ENCODE measurements at places on chromosomes 13 and 19.

GRCh38 chr13:47277774-47278173 lies 380.9 kb upstream of the HTR2A start:
- no peak for DNase-seq

GRCh38 chr19:50897191-50897607 lies 14.0 kb downstream of the KLK4 start:
- no peak for DNase-seq

DNA sequence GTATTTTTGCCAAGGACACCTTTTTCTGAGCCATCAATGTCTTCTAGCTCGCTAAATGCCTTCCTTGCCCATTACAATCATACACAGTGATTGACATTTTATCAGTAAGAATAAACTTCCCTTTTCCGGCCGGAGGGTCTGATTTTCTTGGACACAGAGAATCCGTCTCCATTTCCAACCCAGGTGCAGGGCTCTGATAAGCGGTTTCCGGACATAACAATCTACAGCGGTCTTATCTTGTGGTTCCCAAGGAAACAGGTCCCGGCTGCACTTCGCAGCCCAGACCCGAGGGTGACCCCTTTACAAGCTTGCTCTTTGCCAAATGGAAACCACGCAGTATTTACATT lies 5.1 kb upstream of the ZNF77 start:
- DNase-seq = peak; percentile 91

GRCh38 chr13:49669735-49670309 lies 21.5 kb downstream of the EBPL start:
- DNase-seq = peak; percentile 70

DNA sequence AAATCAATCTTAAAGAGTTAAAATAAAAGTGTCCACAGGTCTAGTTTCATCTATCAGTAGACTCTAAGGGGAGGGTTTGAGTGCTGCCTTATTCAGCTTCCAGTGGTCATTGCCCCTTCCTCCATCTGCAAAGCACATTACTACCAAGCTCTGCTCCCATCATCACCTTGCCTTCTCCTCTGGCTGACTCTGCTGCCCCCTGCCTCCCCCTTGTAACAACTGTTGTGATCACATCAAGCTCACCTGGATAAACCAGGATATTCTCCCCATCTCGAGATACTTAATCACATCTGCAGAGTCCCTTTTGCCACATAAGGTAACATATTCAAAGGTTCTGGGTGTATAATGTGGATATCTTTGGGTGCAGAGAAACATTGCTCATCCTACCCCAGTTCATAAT lies 43.3 kb upstream of the GPC6 start:
- DNase-seq = no peak

GRCh38 chr13:106744516-106744915 lies 176.6 kb upstream of the ARGLU1 start:
- DNase-seq = no peak

- no peak for DNase-seq
These were observed at the start of gene TMIGD2 for GRCh38 chr19:4302243-4302640. TSS of gene TMIGD2 (minus strand) at chr19:4302389. CDS start at chr19:4302385, 4 bp downstream.

Measured in KBM-7 (cell line).